ENCODE measurements at places on chromosomes 11 and 22.

DNA sequence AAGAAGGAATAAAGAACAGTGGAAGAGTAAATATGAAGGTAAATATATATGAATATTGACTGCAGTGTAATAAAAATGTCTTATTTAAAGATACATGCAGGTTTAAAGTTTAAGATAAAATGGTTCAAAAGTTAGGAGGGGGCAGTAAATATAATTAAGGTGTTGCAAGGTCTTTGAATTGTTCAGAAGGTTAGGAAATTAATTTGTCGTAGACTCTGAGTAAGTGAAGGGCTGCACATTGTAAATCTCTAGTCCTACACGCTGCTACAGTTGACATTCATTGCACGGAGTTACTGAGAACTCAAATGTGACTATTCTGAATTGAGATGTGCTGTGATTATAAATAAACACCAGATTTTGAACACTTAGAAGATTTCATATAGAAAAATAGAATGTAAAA, 69.8 kb upstream of the PRODH start:
- DNase-seq, result no peak

DNA sequence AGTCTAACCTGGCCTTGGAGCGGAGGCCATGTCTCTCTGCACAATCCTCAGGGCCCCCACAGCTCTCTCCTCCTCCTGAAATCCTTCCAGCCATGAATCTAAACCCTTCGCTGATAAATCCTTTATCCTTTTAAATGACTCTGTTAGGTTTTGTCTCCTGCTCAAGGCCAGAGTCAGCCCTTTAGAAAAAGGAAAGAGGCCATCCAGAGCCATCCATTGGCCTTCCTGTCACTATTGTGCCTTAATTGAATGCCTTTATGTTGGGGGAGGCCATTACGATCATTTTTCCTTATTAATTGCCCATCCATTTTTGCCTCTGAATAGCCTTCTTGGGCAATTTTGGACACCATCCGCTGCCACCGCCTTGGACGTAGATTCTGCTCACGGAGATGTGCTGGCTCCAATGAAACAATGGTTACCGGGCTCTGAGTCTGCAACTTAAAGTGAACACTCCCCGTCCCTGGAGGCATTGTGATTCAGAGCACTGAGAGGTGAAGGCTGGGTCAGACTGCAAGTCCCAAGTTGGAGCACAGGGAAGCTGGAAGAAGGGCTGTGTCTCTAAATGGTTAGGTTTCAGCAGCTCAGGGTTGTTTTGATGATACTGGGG, 213.0 kb upstream of the E2F8 start:
- no peak for DNase-seq

GRCh38 chr22:41003066-41003465, 51.9 kb downstream of the RBX1 start:
- no peak for DNase-seq

GRCh38 chr22:39931251-39931650, 28.9 kb upstream of the TMA7B start:
- no peak for DNase-seq

DNA sequence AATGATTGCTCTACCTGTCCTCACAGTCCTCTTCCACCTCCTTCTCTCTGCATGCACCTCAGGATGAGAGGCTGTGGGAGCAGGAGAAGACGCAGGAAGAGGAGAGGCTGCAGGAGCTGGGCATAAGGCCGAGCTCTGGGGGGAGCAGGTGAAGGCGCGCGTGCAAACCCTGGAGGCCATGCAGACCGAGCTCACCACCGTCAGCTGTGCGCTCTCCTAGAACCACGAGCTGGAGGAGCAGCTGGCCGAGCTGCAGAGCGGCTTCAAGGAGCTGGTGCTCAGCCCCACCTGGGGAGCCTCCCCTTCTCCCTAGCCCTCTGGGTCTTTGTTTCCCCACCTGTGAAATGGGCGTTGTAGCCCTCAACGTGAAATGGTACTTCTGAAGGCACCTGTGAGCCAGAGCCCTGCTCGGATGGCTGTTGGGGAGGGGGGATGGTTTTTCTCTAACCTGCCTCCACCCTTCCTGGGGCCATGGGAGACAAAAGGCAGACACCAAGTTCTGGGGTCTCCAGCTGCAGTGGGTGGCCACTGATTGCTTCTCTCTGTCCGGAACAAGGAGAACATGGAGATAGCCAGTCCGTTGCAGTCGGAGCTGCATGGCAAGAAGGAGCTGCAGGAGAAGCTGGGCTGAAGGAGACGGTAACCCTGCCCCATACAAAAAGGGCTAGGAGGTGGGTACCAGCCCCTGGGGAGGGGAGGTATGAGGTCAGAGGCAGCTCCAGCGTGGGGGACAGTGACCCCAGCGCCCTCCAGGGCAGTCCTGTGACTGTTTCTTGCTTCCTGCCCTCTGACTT, 65.2 kb upstream of the A4GALT start:
- no peak for DNase-seq

- no peak for DNase-seq
Measured at GRCh38 chr11:46457659-46458424, 66.3 kb upstream of the CHRM4 start.

DNA sequence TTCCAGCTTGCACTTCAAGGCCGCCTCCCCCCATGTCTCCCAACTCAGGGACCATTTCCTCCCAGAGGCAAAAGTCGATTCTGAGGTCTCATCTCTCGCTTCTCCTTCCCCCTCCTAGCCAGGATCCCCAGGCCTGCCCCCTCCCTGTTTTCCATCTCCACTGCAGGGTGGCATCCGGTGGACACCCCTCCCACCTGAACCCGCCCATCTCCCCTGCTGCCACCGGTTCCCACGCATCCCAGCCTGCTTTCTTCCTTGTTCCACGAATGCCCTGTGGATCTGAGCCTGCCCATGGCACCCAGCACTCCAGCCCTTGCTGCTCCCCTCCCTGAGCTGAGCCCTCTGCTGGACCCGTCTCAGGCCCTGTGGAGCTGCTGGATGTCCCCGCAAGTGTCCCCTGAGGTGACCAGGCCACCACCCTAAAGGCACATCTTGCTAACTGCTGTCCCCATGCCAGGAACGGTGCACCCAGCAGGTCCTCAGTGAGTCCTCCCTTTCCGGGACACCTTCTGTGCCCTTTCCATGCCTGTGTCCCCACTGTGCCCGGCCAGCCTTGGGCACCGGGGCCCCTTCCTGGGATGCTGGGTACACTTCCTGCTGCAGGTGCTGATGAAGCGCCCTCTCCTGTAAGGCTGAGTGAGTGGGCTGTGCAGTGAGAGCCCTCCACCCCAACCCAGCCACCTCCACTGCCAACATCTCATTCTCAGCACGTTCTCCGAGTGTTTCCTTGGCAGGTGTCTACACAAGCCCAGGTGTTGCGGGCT, 936 bp downstream of the IL17REL start:
- DNase-seq, result peak; percentile 12

DNA sequence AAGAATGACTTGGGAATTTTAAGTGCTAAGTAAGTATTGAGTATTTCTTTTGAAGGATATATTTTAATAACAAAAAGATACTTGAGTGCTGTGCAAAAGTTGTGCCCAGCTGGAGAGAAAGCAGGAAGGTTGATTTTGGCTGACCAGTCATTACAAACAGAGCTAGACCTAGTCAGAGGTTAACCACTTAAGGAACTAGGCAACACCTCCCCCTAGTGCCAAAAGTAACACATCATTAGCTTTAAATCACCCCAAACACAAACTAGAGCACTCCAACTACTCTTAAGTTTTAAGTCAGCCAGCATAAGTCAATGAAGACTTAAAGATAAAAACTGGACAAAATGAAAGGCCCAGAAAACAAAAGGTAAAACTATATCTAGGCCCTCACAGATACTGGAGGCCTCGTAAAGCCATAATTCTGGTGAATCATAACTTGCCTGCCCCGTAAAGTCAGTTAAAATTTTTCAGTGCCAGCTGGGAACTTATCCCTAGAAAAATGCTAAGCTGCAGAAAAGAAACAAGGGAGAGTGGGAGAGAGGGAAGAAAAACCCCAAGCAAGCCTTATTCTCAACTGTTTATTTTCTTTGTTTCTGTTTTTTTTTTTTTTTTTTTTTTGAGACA, 4.6 kb downstream of the TMEM9B start:
- DNase-seq, result peak; percentile 37

DNA sequence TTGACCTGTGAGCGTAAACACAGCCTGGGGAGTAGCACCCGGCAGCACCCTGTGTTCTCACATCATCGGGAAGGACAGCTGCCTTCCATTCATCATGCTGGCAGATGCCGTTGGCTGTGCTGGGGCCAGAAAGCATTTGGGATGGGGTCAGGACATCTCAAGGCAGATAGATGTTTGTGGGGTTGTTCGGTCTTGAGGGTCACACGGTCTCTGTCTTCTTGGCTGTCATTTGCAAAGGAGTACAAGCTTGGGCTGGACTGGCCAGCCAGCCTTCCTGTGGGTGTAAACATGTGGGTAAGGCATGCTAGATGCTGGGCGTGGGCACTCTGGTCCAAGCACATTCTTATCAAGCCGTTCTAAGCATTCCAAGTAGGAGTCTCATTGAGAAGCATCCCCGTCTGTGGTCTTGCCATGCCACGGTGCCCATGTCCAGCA, 81.4 kb downstream of the TBC1D22A start:
- no peak for DNase-seq

GRCh38 chr11:19827399-19828135, 114.9 kb downstream of the NAV2 start:
- no peak for DNase-seq

GRCh38 chr11:69131644-69132300, 24.0 kb upstream of the SMIM38 start:
- peak; percentile 72 for DNase-seq

DNA sequence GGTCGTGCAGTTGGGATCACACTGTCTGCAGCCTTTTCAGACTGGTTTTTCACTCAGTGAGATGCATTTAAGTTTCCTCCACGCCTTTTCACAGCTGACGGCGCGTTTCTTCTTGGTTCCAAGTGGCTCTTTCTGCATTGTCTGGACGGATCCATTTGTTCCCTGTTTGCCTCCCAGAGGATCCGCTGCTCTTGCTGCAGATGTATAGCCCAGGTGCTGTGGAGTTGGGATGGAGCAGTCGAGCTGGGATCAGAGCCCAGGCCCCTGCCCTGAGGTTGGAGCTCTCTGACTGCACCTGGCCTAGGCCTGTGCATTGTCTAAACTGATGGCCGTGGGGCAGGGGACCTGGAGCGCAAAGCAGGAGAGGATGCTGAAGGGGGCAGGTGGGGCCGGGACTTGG, 51.6 kb downstream of the PARVB start:
- peak; percentile 84 for DNase-seq

DNA sequence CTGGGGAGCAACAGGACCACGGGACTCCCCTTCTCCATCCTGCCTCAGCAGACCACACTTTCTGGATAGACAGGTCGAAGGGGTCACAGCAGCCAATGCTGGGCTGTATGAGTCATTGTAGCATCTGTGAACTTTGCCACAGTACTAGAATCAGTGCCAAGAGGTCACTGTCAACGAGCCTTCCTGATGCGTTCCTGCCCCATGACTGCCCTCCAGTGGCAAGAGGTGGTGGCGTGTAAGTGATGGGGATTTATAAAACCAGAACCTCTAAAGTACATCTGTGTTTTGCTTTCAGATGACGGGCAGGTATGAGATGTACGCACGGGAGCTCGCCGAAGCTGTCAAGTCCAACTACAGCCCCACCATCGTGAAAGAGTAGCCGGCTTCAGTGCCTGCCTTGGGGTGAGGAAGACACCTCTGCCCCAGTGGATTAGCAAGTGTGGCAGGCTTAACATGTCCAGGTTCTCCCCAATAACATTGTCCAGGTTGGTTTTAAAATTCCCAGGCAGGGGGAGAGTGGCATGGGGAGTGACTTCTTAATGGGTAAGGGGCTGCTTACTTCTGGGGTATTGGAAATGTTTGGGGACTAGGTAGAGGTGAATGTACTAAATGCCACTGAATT, 29.4 kb downstream of the GUCD1 start:
- peak; percentile 66 for DNase-seq

- peak; percentile 68 for DNase-seq
Measured at GRCh38 chr22:50145721-50146438, 24.7 kb upstream of the PANX2 start.

DNA sequence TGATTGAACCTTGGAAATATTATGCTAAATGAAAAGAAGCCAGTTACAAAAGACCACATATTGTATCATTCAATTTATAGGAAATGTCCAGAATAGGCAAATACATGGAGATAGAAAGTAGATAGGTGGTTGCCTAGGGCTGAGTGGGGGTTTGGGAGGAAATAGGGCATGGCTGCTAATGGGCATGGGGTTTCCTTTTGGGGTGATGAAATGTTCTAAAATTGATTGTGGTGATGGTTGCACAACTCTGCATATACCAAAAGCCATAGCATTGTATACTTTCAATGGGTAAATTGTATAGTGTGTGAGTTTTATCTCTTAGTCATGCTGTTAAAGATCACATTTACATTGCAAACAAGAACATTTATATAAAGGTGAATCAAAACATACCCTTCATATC, 48.7 kb downstream of the LDLRAD3 start:
- no peak for DNase-seq

GRCh38 chr11:48013269-48013901, 33.0 kb downstream of the PTPRJ start:
- no peak for DNase-seq

GRCh38 chr11:33000181-33000580, 15.5 kb upstream of the DEPDC7 start:
- no peak for DNase-seq

GRCh38 chr11:111440416-111441205, 61.5 kb upstream of the POU2AF1 start:
- no peak for DNase-seq

DNA sequence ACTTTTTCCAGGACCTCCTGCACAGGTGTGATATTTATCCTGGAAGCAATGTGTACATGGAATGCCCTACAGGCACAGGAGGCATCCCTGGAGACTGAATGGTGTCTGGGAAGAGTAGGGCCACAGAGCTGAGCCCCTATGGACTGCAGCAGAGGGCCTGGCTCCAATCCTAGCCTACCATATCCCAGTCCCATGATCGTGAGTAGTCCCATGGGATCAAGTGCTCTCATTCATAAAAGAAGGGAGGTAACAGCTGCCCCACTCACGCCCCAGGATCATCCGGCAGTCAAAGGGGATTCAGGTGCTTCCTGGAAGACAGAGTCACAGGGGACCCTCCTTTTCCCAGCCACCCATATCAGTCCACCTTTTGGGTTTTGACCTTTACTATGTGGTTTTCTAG, 24.0 kb downstream of the ANKK1 start:
- no peak for DNase-seq

DNA sequence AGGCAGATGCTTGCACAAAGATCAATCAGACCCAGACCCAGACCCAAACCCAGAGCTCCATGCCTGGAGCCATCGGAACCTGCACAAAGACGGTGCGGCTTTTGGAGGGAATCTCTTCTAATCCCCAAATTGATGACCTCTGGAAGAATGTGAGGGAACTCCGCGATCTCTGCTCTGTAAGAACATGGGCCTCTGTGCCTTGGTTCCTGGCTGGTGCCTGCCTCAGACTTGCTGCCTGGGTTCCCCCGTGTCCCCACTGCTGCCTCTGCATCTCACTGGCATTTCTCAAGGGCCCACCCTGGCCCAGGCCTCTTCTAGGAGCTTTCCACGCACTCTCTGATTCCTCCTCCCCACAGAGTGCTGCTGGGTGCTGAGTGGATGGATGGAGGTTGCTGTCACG, 1044.4 kb downstream of the TBC1D22A start:
- DNase-seq, result no peak

GRCh38 chr11:75485742-75486141, 40.0 kb downstream of the GDPD5 start:
- DNase-seq, result no peak

GRCh38 chr11:126139111-126140091, 72.0 kb downstream of the RPUSD4 start:
- peak; percentile 84 for DNase-seq

- DNase-seq, result no peak
Measured at GRCh38 chr11:13857828-13858227, 104.7 kb upstream of the SPON1 start.

GRCh38 chr11:91326751-91327150, 897.9 kb upstream of the FAT3 start:
- no peak for DNase-seq

- DNase-seq, result no peak
Measured at GRCh38 chr11:79170321-79170720, 270.5 kb downstream of the TENM4 start.
